ENCODE measurements at places on chromosomes 16 and 17. TPM values are rescaled to one million over a fixed set of nuclear protein-coding genes. Genes with fewer than 3 reads are reported as not detected.

DNA sequence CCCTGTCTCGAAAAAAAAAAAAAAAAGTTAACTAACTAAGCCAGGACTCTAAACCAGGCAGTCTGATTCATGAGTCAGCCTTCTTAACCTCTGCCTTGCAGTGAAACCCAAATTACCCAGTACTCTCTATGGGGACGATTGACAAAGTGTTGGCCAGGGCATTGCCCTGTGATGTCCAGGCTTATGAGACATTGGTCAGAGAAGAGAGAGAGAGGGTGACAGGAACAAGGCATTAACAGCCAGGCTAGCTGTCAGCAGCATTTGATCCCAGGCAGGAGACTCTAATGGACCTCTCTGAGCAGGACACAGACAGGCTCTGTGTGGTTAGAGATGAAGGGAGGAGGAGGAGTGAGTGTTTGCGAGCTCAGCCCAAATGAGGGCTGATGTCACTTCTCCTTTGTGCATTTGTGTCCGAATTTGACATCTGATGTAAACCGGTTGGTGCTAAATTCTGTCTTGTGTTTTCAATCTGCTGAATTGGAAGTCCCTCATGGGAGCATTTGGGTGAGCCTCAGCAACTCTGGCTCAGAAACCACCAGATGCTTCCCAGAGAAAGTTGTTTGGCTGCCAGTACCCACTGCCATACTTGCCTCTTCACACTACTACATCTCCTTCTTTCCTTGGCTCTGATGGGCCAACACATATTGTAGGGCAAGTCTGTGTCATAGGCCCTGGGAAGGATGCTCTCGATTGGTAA is 4.3 kb upstream of the MYL4 start:
- DNase-seq = no peak

- no peak for DNase-seq
These were observed 46.6 kb downstream of the MPRIP start for GRCh38 chr17:17088541-17089525.

CD300H gene
- 0.32 TPM for polyA plus RNA-seq

- DNase-seq = no peak
These were observed 21.4 kb downstream of the CCDC102A start for GRCh38 chr16:57514791-57515600.

ERN2 gene
- polyA plus RNA-seq = 0.35 TPM

DNA sequence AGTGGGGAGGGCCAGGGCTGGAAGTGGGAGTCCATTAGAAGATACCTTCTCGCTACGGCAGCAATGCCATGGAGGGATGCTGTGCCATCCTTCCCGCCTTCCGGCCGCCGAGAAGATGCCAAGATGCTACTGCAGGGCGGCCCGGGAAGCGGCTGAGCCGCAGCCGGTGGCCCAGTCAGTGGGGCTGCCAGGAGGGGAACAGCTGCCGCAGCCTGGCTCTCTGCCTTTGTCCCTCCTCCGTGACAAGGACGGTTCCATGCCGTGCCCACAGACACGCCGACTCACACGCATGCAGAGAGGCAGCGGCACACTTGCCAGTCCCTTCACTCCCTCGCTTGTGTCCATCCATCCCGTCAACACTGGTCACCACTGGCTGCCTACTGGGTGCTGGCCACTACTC is 20.2 kb upstream of the NCBP3 start:
- DNase-seq = no peak

KRT16 gene
- polyA plus RNA-seq = not detected

DNA sequence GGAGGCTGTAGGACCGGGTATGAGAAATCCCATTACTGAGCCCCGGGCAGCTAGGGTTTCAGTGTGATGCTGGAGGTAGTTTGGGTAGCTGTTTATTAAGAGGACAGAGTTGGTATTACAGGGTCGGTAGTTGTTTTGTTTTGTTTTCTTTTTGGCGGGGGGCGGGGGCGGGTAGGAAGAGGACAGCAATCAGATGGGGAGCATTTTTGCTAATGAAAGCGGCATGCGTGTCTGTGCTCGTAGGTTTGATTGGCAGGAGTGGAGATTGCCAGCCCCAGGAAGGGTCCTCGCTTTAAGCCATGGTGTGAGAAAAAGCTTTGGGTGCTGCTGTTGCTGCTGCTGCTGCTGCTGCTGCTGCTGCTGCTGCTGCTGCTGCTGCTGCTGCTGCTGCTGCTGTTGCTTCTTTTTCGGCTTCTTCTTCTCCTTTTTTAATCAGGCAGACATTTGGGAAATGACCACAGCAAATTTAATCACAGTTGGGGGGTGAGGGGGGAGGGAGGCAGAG is 498.5 kb upstream of the ZFHX3 start:
- no peak for DNase-seq

TEKT5 gene
- polyA plus RNA-seq = 0.49 TPM

DNA sequence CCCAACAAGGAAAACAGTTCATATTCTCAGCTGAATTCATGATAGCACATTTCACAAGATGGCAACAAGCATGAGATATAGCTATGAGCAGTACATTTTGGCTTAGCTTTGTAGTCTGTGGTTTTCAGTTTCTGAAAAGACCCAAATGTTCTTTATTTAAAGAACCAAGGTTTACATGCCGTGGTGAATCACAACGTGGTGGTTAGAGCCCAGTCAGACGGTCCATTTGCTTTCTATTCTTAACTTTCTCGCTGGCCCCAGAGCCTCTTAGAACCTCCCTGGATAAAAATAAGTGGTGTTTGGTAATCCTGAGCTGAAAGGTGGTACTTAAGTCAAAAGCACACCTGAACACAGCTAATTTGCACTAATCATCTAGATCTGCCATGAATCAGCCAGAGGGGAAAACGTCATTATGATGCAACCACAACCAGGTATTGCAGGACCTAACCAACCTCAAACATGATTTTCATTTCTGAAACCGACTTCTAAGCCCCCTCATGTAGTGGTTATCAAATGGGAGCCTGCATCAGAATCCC is 18.6 kb upstream of the HAPSTR1 start:
- no peak for DNase-seq

- DNase-seq = no peak
These were observed 22.8 kb downstream of the SLFN5 start for GRCh38 chr17:35265566-35266141.

DNA sequence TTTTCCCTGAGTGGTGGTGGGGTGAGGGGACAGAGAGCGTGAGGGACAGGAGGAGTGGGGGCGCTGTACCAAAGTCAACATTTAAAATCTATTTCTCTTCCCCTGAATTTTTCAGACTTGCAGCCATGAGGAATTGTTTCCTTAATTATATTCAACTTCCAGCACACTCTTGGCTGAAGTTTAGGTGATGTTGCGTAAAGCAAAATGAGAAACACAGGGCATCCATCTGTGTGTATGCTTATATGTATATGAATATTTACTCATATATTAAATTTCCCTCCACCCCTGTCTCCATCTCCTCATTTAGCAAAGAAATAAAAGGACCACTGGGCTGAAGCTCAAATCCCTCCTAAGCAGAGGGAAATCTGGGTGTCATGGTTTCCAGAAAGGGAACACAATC is 218.1 kb downstream of the XYLT1 start:
- DNase-seq = peak; percentile 30

CPHXL2 gene
- 0.52 TPM for polyA plus RNA-seq

DNA sequence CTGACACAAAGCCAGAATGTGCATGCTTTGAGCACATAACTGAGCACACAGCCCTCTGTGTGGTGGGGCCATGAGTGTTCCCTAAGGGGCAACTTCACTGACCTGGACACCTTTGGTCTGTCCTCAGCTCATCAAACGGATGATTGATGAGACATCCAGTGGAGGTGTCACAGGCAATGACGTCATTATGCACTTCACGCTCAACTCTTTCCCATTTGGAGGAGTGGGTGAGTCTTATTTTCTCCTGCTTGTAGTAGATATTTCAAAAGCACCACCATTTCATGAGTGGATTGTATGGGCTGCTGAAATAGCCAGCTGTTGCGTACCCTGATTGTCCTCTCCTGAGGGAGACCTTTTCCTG is 16.2 kb downstream of the ALDH3A2 start:
- DNase-seq = no peak

GRCh38 chr16:50036426-50036825 is 11.4 kb downstream of the CNEP1R1 start:
- no peak for DNase-seq

GRCh38 chr17:77329741-77330531 is 189.2 kb downstream of the SEC14L1 start:
- peak; percentile 56 for DNase-seq

CCDC200 gene
- 16.8 TPM for polyA plus RNA-seq

- no peak for DNase-seq
These were observed 1.7 kb downstream of the TNFRSF13B start for GRCh38 chr17:16969931-16970906.

DNA sequence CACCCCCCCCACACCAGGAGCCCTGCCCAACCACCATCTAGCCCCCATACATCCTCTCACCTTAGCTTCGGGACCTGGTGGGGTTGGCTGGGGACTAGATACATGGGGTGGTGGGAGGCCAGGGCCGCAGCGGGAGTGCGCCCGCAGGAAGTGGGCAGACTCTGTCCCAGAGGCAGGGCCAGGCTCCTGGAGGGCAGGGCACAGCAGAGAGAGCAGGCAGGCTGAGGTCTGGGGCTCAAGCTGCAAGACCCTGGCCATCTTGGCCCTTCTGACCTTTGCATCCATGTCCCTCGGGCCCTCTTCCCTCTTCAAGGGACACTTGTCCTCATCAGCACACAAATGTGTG is 2.7 kb downstream of the ENKD1 start:
- no peak for DNase-seq

DNA sequence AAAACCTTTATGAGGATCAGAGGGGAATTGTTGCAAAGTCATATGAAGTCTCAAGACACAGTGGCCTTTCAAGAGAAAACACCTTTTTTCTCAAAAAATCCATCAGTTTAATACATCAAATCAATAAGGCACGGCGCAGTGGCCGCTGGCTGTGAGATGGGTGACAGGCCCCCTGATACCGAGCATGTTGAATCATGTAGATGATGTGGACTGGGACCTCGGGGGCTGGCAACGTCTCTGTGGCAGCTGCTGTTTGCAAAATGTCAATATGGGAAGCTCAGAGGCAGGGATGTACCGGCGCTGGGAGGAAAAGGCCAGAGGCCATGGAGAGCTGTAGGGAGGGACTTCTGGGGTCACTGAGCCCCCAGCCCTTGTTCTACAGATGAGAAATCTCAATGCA is 169.1 kb downstream of the GSG1L start:
- DNase-seq = no peak

DNA sequence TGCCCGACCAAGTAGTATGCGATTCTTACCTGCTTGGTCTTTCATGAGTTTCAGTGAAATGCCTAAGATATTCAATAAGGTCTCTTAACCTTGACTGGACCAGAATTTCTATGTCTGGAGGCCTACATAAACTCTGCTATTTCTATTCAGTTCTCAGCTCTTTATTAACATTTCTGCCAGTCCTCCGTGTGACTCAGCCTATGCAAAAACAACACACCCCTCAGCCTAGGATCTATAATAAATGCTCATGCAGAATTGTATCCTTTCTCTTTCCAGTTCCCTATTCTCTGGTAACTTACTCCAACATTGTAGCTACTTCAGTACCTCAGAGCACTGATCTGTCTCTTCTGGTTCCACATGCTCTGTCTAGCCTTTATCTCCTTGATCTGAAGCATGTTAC is 1507.4 kb downstream of the CDH11 start:
- DNase-seq = no peak

DNA sequence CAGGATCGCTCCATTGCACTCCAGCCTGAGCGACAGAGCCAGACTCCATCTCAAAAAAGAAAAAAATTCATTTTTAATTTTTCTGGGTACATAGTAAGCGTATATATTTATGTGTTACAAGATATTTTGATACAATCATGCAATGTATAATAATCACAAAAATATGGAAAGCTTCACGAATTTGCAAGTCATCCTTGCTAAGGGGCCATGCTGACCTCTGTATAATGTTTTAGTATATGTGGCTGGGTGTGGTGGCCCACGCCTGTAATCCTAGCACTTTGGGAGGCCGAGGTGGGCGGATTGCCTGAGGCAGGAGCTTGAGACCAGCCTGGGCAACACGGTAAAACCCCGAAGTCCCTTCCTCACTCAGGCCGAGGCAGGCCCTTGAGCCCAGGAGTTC is 16.9 kb downstream of the FBRS start:
- no peak for DNase-seq

- DNase-seq = no peak
These were observed 1025.1 kb upstream of the CDH8 start for GRCh38 chr16:63061319-63061718.

TOP2A gene
- 314 TPM for polyA plus RNA-seq

- no peak for DNase-seq
These were observed 14.0 kb upstream of the RBFOX1 start for GRCh38 chr16:7318686-7319085.

DNA sequence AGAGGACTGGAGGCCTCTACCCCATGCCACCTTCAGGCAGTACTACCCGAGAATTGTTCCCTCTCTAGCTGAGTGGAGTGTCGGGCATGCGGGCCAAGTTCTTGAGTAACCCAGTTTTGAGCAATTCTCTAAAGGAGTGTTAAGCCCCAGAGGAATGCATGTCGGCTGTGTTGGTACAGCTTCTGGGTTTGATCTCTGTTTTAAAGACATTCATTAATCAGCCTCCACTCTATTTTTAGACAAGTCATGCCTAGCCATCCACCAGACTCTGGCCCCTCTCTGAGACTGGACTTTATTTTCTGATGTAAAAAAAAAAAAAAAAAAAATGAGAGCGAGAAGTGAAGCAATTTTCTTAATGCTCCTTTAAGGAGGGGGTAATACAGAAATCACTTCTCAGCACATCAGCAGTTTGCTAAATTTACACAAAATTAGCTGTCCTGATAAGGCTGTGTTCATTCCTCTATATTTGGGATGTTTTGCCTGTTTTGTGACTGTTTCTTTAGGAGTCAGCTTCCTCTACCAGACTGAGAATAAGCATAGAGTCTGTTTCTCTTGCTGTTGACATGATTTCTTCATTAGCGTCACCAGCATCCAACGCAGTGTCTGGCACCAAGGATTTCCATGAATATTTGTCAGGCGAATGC is 88.7 kb downstream of the AXIN2 start:
- no peak for DNase-seq
